Left ventricle myocardium inferior (tissue), 1 donor: ENCODE measurements at places on chromosomes 2 and 18.

GRCh38 chr18:28086670-28087552, 90.0 kb downstream of the CDH2 start:
- H3K27me3 ChIP-seq: no peaks in the 10 kb centered on the region
- H3K36me3 ChIP-seq: no peaks in the 10 kb centered on the region
- peaks cover 83% of the 10 kb centered on the region for H3K4me1 ChIP-seq
- peak overlapping the region; percentile 54 for H3K27ac ChIP-seq
- DNase-seq: no peak

DNA sequence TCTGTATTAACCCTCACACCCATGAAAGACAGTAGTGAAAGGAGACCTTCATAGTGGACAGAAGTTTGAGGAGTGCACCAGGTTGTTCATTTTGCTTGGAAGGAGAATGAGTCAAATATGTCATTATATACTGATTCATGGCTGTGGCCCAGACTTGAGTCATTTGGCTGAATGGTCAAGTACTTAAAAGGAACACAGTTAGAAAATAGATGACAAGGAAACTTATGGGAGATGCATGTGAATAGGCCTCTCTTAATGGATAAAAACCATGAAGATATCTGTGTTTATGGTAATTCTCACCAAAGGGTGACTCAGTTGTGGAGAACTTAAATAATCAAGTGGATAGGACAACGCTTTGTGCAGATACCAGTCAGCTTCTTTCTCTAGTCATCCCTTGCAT, 524.7 kb upstream of the CNTNAP5 start:
- no peak overlapping the region for H3K27ac ChIP-seq
- no peaks in the 10 kb centered on the region for H3K27me3 ChIP-seq
- no peaks in the 10 kb centered on the region for H3K36me3 ChIP-seq
- DNase-seq: no peak
- H3K4me1 ChIP-seq: no peaks in the 10 kb centered on the region
- no peak overlapping the region for H3K4me3 ChIP-seq

- no peaks in the 10 kb centered on the region for H3K36me3 ChIP-seq
- DNase-seq: no peak
- H3K4me3 ChIP-seq: peak overlapping the region; percentile 93
These were observed 657 bp downstream of the ATP8B1 start for GRCh38 chr18:57802213-57803102.

- no peaks in the 10 kb centered on the region for H3K36me3 ChIP-seq
- H3K4me1 ChIP-seq: peaks cover 19% of the 10 kb centered on the region
- no peaks in the 10 kb centered on the region for H3K27me3 ChIP-seq
- no peak overlapping the region for H3K4me3 ChIP-seq
These were observed 280.9 kb downstream of the ZNF385B start for GRCh38 chr2:179580378-179581146.

DNA sequence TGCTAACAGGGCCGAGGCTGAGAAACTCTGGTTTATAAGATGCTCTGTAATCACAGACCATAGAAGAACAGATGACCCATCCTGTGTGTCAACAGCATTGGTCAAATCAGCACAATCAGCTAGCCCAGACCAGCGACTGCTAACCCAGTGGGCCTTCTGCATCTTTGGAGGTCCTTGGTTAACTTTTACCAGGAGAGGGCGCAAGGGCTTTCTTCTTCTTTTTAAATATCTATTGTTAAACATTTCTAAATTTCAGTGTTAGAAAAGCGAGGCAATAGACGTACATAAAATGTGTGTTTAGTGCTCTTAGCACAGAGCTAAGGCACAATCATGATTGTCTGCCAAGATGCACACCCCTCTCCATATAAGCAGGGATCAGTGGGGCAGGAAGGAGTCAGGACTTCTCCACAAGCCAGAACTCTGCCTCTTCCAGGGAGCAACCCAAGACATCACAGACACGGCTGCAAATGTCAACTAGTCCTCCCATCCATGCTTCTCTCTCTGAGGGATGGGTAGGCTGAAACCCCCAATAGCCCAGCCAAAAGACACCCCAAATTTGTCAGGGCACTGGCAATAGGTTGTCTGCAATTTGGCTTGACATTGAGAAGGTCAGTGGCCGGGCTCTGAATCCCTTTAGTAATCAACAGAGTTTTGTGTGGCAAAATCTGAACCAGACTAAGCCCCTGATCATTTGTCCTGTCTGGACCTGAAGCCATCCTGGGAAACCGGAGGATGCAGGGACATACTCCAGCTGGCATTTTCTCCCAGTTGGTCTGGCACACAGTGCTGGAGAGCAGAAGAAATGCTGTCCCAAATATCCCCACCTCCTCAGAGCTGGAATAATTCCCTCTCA, 188.2 kb downstream of the BCL2 start:
- peak overlapping the region; percentile 32 for H3K27ac ChIP-seq
- H3K27me3 ChIP-seq: no peaks in the 10 kb centered on the region
- DNase-seq: no peak

DNA sequence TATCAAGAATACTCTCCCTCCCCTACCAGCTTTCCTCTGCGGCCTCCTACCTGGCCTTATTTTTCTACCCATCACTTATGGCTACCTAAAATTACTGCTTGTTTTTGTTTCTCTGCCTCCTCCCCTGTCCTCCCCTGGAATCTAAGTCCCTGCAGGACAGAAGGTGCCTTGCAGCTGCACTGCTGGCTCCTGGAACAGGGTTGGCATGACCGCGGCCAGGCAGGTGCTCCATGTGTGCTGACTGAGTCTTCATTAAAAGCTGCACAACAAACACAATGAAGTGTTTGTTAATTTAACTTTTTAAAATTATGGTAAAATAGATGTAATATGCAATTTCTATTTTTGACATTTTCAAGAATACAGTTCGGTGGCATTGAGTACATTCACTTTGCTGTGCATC, 171.9 kb upstream of the FHL2 start:
- H3K27ac ChIP-seq: no peak overlapping the region
- H3K27me3 ChIP-seq: peaks cover 33% of the 10 kb centered on the region
- H3K36me3 ChIP-seq: no peaks in the 10 kb centered on the region
- H3K4me3 ChIP-seq: no peak overlapping the region
- DNase-seq: no peak

GRCh38 chr2:120820953-120821279, 85.2 kb downstream of the GLI2 start:
- H3K27me3 ChIP-seq: peaks cover 33% of the 10 kb centered on the region
- no peaks in the 10 kb centered on the region for H3K36me3 ChIP-seq
- H3K27ac ChIP-seq: no peak overlapping the region
- DNase-seq: no peak
- H3K4me1 ChIP-seq: peaks cover 8% of the 10 kb centered on the region

GRCh38 chr2:190674966-190675650, 26.2 kb downstream of the NAB1 start:
- H3K27me3 ChIP-seq: no peaks in the 10 kb centered on the region
- no peak overlapping the region for H3K4me3 ChIP-seq
- peaks cover 45% of the 10 kb centered on the region for H3K4me1 ChIP-seq
- no peak for DNase-seq

GRCh38 chr2:38246105-38246504, 131.0 kb downstream of the ATL2 start:
- H3K36me3 ChIP-seq: no peaks in the 10 kb centered on the region
- H3K27ac ChIP-seq: no peak overlapping the region
- no peak for DNase-seq
- H3K4me3 ChIP-seq: no peak overlapping the region
- H3K4me1 ChIP-seq: no peaks in the 10 kb centered on the region
- H3K27me3 ChIP-seq: no peaks in the 10 kb centered on the region

DNA sequence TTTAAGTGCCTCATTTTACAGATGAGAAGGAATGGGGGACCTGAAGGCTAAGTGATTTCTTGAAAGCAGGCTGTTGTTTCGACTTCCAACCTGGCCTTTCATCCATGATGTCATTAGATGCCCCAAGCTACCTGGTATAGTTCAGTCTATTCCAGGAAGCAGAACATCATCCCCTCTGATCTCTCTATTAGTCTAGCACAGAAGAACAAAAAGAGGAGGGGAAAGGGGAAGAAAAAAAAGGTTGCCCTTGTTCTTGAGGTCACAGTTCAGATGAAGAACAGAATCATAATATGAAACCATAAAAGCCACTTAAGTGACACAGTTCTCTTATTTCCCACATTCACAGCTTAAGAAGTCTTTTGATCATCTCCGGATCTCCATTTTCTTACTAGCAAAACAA, 386.2 kb upstream of the HNRNPA3 start:
- peaks cover 76% of the 10 kb centered on the region for H3K27me3 ChIP-seq
- no peak for DNase-seq
- H3K36me3 ChIP-seq: no peaks in the 10 kb centered on the region
- H3K4me3 ChIP-seq: no peak overlapping the region

- no peaks in the 10 kb centered on the region for H3K36me3 ChIP-seq
- H3K4me3 ChIP-seq: no peak overlapping the region
- no peaks in the 10 kb centered on the region for H3K4me1 ChIP-seq
- H3K27me3 ChIP-seq: no peaks in the 10 kb centered on the region
- DNase-seq: no peak
- H3K27ac ChIP-seq: no peak overlapping the region
These were observed 132.7 kb downstream of the KCTD1 start for GRCh38 chr18:26415631-26416030.

DNA sequence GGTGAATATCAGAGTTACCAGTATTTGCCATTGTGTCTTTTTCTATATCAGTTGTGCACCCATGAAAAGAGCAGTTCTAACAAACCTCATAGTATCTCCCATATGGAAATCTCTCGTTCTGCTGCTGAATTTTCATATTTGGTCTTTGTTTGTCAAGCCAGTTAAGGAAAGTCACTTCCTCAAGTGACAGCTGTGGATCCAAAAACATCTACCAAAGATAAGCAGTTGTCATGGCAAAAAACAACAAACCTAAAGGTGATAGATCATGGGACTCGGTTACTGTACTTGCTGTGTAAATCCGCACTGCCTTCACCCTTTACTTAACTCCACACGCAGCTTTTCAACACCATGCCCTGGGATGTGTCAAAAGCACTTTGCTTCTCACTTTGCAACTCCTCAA, 17.3 kb downstream of the BMP10 start:
- no peaks in the 10 kb centered on the region for H3K36me3 ChIP-seq
- no peak for DNase-seq
- peaks cover 90% of the 10 kb centered on the region for H3K27me3 ChIP-seq
- H3K4me1 ChIP-seq: peaks cover 9% of the 10 kb centered on the region
- no peak overlapping the region for H3K4me3 ChIP-seq

DNA sequence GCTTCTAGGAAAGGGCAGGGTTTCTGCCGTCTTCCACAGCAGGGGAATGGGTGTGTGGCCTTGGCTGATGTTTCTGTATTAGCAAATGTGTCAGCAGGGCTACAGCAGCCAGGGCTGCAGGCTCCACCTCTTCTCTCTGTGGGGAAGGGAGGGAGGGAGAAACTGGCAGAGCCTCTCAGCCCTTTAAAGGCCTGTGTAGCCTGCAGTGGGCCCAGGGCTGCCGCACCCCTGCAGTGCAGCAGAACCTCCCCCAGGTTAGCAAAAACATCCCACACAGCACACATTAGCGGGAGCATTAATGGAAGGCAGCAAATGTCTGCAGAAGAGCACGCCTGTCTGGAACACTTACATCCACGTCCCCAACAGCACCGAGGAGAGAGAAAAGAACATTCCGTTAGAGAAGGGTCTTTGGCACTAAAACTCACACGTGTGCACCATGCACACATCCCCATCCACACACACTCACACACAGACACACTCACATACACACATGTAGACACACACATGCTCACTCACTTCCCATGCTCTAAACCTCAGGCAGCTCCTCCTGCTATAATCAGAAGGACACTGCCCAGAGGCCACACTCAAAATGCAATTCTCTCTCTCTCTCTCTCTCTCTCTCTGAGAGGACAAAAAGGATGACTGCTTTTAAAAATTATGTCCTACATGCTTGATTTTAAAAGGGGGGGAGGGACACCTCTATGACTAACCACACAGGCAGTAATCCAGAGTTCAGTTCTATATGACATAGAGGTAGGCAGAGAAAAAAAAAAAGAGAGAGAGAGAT, 24.1 kb downstream of the MRPL35 start:
- H3K27ac ChIP-seq: peak overlapping the region; percentile 89
- peak; percentile 68 for DNase-seq
- H3K27me3 ChIP-seq: no peaks in the 10 kb centered on the region
- peaks cover 63% of the 10 kb centered on the region for H3K4me1 ChIP-seq

DNA sequence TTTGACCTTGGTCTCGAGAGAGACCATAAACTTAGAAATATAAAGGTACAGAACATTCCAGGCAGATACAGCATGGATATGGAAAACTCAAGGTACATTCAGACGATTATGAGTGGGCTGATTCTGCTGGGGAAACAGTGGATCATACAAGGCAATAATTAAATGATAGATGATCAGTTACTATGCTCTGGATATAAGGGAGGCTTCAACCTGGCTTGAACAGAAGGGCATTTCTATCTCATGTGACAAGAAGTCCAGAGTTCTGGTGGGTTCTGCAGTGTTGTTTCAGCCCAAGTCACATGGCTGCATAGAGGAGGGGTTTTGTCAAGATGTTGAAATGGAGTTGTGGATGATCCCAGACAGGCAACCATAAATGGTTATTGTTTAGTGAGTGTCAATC, 23.5 kb downstream of the MYO5B start:
- H3K27me3 ChIP-seq: peaks cover 60% of the 10 kb centered on the region
- no peak for DNase-seq
- H3K36me3 ChIP-seq: no peaks in the 10 kb centered on the region

- H3K27me3 ChIP-seq: peaks cover 19% of the 10 kb centered on the region
- H3K36me3 ChIP-seq: no peaks in the 10 kb centered on the region
- no peaks in the 10 kb centered on the region for H3K4me1 ChIP-seq
- peak; percentile 18 for DNase-seq
These were observed 77.1 kb upstream of the EPHA4 start for GRCh38 chr2:221649051-221649775.

- no peak overlapping the region for H3K27ac ChIP-seq
- DNase-seq: no peak
- H3K4me1 ChIP-seq: peaks cover 7% of the 10 kb centered on the region
- no peaks in the 10 kb centered on the region for H3K27me3 ChIP-seq
- H3K36me3 ChIP-seq: no peaks in the 10 kb centered on the region
These were observed 818.4 kb upstream of the FSHR start for GRCh38 chr2:49972699-49973098.

DNA sequence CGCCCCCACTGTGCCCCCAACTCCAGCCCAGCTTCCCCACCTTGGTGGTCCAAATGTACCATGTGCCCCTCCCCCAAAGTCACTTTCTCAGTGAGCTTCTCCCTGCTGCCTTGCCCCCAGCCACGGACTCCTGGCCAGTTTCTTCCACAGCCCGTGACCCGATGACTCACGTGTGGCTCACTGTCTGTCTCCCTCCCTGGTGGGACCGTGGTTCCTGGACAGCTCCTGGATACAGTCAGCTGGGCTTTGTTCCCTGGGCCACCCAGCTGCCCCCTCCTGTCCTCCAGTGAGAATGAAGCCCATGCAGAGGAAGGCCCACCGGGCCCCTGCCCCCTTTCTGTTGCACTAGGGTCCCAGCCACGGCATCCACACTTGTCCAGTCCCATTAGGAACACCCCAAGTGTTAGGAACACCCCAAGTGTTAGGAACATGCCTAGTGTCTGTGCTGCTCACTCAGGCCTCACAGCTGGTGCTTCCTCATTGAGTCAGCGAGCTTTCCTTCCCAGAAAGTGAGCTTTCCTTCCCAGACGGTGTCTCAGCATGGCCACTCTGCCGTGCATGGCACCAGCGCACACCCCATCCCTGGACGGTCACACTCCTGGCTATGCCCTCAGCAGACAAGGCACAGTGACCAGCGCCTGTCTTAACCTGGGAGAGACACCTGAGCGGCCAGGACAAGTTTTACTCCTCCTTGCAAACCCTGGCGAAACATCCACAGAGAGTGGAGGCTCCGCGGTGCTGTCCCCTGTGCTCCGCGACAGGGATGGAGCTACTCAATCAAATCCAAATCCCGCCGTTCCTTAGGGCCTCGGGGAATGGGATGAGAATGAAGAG, 44.8 kb upstream of the CTDP1 start:
- peaks cover 33% of the 10 kb centered on the region for H3K27me3 ChIP-seq
- no peak overlapping the region for H3K4me3 ChIP-seq
- no peak for DNase-seq
- no peaks in the 10 kb centered on the region for H3K4me1 ChIP-seq
- H3K36me3 ChIP-seq: no peaks in the 10 kb centered on the region
- H3K27ac ChIP-seq: no peak overlapping the region
